Renal cortical epithelial cell (primary cell): ENCODE measurements at places on chromosomes 6 and 20. TPM values are rescaled to one million over a fixed set of nuclear protein-coding genes. Genes with fewer than 3 reads are reported as not detected.

SEL1L2 gene
- total RNA-seq, result not detected in 2 replicates

C6orf47 gene
- total RNA-seq, result 28.6 and 32.0 TPM in 2 replicates

EDN3 gene
- total RNA-seq, result not detected in 2 replicates

GLP1R gene
- not detected in 2 replicates for total RNA-seq

GSTA1 gene
- 0.15 TPM in 1 of 2 replicates, not detected in the other for total RNA-seq

DNA sequence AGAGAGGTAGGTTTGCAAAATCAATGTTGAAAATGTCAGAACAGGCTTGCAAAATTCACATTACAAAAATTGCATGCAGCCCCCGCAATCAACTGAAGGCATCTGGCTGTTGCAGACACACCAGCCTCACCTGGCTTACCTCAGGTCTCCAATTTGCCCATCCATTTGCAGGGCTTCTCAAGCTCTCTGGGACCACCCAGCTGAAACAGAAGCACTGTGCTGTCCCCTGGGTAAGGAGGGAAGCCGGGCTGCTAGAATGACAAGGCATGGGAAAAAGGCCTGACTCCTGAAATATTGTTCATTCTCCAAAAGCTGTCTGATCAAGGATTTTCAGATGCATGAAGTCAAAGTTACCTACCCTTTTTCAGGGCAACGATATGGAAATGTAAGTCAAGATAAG, 52.6 kb upstream of the CD93 start:
- no peak for DNase-seq

GRCh38 chr6:42453654-42454427, 2.1 kb upstream of the TRERF1 start:
- no peak for DNase-seq

DNA sequence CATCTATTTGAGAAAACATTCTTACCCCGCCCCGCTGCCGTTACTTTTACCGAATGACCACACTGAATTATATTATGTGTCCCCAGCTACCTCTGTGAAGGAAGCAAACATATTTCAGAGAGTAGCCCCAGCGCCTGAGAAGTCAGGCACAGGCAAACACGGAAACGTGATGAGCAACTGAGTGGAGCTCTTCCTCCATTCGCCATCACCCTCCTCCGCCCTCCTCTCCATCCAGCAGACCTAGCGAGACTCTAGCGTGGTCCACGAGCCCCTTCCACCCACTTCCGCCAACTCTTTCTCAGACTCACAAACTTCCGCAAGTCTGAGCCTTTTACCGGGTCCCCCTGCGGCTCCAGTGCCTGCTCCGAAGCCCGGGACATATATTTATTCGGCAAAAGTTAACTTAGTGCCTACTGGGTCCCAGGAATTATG, 582 bp downstream of the SNRPB start:
- peak; percentile 35 for DNase-seq

DNA sequence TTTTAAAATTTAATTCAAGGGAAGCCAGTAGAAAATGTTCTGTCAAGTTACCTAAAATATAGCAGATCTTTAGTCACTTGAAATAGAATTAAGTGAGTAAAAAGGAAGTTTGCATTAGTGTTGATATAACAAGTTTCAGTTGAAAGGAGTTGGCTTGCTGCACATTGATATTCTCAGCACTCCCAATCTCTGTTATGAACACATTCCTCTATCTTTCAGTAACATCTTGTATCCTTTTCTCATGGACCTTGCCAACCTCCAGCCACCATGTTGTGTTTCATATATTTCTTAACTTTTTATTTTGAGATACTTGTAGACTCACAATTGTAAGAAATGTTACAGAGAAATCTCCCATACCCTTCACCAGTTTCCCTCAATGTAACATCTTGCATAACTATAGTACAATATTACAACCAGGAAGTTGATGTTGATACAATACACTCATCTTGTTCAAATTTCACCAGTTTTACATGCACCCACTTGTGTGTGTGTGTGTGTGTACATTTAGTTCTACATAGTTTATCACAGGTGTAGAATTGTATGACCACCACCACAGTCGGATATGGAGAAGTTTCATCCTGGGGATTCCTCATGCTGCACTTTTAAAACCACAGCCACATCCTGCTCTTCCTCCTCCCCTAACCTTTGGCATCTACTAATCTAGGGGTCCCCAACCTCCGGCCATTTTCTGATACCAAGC, 20.2 kb upstream of the PAQR8 start:
- DNase-seq, result no peak

DNA sequence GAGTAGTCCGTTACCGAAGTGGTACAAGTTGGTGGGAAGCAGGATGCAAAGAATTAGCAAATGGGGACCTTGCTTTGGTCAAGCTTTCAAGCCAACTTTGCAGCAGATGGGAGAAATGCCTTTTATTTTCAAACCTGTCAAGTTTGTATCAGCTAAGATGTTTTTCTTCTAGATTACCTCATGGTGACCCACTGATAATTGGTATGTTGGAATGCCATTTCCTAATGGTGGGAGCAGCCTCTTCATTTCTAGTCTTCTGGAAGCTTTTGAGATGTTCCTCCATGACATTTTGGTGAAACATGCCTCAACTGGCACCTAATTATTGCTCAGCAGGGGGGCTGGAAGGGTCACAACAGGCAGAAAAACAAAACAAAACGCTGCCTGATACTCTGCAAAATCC, 43.7 kb downstream of the ADNP start:
- DNase-seq, result no peak

- peak; percentile 71 for DNase-seq
Observed at GRCh38 chr6:33746036-33746600, 587 bp downstream of the IP6K3 start.
